ENCODE measurements at places on chromosomes 6 and 20. TPM values are rescaled to one million over a fixed set of nuclear protein-coding genes. Genes with fewer than 3 reads are reported as not detected.

Gene ISM1
- 0.44 TPM for total RNA-seq

Gene MARCKS
- 27.1 TPM for total RNA-seq

Gene GNMT
- 0.09 TPM for total RNA-seq

Gene RNF217
- 4.9 TPM for total RNA-seq

Measured in A549 treated with DMSO at 1 μM for 4 hours (cell line).